Mucosa of gallbladder (tissue), 1 donor: ENCODE measurements at places on chromosomes 12 and 14.

GRCh38 chr12:89033062-89033461 is 319.2 kb downstream of the DUSP6 start:
- no peak for DNase-seq

DNA sequence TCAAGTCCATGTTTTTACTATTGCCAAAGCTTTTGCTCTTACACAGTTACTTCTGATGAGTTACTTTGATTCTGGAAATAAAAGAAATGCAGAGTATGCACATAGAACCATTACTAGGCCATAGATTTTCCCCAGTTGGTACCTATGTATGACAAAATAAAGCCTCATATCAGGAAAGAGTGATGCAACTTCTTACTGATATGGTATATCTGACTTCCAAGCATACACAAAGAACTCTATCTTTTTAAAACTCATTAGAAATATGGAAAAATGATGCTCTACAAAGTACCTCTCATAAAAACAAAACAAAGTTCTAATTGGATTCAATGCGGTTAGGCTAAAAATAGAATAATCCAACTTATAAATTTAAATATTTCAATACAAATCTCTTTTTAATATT is 92.1 kb downstream of the STXBP6 start:
- DNase-seq: no peak

GRCh38 chr14:105094193-105094907 is 29.1 kb upstream of the GPR132 start:
- DNase-seq: no peak

GRCh38 chr14:91237219-91237618 is 7.3 kb downstream of the GPR68 start:
- DNase-seq: no peak

DNA sequence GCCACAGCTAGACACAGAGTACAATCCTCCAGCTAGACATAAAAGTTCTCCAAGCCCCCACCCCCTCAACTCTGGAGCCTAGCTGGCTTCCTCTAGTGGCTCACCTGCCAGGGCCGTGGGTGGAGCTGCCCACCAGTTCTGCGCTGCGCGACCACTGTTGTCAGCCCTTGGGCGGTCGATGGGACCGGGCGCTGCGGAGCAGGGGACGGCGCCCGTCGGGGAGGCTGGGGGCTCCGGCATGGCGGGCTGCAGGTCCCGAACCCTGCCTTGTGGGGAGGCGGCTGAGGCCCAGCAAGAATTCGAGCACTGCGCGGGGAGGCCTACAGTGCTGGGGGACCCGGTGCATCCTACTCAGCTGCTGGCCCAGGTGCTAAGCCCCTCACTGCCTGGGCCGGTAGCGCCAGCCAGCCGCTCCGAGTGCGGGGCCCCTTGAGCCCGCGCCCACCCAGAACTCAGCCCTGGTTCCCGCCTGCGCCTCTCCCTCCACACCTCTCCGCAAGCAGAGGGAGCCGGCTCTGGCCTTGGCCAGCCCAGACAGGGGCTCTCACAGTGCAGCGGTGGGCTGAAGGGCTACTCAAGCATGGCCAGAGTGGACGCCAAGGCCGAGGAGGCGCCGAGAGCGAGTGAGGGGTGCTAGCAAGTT is 51.0 kb downstream of the RTN1 start:
- DNase-seq: no peak

GRCh38 chr12:46660276-46660675 is 165.5 kb downstream of the SLC38A4 start:
- no peak for DNase-seq

DNA sequence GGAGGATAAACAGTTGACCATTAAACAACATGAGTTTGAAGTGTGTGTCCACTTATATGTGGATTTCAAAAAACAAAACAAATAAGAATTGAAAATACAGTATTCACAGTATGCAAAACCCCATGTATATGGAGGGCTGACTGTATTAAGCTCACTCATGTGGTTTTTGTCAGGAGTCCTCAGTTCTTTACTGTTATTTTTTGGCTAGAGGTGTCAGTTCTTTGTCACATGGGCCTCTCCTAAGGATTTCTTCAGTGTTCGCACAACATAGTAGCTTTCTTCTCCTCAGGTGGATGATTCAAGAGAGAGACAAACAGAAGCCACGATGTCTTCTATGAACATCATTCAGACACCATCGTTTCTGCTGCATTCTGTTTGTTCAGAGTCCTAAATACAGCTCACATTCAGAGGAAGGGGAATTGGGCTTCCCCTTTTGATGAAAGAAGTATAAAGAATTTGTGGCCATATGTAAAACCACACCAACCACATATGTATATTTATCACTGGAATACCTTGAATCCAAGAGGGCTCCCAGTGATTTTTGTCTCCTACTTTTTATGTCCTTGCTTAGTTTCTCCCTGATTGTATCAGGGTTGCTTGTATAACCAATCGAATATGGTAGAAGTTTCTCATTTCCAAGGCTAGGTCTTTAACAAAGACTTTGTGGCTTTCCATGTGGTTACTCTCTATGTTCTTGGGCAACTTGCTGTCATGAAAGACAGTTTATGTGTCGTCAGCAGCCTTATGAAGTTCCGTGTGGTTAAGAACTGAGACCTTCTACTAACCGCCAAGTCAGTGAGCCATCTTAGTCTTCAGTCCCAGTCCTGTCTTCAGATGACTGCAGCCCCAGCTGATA is 18.9 kb downstream of the MNAT1 start:
- DNase-seq: peak; percentile 25

DNA sequence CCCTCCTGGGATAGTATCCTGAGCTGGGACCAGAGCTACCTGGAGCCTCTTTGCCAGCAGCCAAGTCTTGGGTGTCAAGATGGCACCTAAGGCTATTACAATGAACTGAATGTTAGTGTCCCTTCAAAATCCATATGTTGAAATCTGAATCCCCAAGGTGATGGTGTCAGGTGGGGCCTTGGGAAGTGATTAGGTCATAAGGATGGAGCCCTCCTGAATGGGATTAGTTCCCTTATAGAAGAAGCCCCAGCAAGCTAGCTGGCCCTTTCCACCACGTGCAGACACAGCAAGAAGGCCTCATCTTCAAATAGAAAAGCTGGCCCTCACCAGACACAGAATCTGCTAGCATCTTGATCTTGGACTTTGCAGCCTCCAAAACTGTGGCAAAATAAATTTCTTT is 12.4 kb downstream of the NFKBIA start:
- DNase-seq: no peak

GRCh38 chr12:68410018-68410660 is 78.0 kb upstream of the MDM1 start:
- DNase-seq: no peak

DNA sequence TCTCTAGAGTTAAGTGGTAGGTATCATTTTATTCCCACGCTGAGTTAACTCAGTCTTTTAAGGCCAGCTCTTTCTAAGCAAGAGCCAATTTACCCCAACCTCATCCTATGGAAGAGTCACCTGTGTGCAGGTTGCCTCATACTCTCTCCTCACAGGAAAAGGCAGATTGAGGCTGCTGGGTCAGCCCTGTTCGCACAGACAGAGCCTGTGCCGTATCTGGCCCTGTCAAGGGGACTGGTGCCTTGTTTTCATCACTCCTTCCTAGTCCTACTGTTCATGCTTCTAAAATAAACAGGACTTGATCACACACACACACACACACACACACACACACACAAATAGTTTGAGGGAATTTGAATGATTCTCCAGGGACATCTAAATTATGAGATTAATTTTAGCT is 285.0 kb downstream of the SLC6A15 start:
- no peak for DNase-seq
